ENCODE measurements at places on chromosomes 6 and 20.
A peak's percentile ranks its signal among the peaks of the same experiment; 100 is the strongest.

GRCh38 chr6:117817499-117817898 is 89.6 kb upstream of the SLC35F1 start:
- DNase-seq = no peak

DNA sequence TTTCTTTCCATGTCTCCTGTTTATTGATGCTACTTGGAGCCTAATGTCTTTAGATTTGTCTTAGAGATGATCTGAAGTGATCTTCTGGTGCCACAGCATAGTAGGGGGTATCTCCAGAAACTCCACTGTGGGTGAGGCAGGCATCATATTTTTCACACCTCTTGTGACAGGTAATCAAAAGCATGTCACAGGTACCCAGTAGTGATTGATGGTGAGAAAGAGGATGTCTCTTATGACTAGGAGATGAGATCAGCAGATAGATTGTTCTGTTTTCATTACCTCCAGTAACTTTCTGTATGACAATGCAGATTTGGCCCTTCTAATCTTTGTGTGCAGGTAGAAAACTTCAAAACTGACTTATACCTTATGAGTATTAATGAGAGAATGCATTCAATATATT is 13.5 kb downstream of the NCOA7 start:
- no peak for DNase-seq

GRCh38 chr6:7313505-7314165 is 636 bp upstream of the SSR1 start:
- no peak for DNase-seq

DNA sequence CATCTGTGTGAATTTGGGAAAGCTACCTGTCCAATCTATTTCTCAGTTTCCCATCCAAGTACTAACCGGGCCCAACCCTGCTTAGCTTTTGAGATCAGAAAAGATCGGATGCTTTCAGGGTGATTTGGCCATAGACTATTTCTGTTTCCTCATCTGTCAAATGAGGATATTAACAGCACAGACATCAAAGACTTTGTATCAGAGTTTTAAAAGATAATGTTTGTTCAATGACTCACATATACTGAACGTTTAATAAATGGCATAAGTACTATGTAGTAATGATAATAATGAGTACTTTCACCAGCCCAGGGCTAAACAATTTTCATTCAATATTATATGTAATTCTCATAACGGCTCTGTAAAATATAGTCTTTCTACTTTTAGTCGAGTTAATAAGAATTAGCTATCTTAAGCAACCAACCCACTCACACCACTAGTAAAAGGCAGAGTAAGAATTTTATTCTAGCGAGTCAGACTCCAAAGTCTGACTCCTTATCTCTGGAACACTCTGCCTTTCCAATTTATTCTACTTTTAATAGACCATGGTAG is 216.5 kb downstream of the ARHGAP18 start:
- peak; percentile 18 for DNase-seq

- DNase-seq = no peak
Measured at GRCh38 chr20:20606050-20606449, 106.4 kb downstream of the RALGAPA2 start.

DNA sequence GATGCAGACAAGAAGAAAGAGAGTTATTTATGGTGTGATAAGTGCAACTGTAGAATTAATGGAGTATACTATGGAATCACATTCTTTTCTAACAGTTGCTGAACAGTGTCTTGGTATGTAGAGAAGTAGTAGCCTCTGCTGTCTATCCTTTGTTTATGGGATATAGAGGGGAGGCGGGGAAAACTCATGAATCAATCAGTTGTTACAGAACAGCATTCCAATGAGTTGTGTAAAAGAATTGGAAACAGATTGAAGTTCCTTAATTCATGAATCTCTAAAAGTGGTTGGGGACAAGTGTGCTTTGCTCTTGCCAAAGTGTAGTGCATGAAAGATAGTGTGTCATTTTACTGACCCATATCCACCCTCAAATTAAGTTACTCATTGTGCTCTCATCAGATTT is 77.7 kb downstream of the FLRT3 start:
- DNase-seq = no peak

- DNase-seq = no peak
Measured at GRCh38 chr20:2752567-2753460, 47.6 kb downstream of the CPXM1 start.

DNA sequence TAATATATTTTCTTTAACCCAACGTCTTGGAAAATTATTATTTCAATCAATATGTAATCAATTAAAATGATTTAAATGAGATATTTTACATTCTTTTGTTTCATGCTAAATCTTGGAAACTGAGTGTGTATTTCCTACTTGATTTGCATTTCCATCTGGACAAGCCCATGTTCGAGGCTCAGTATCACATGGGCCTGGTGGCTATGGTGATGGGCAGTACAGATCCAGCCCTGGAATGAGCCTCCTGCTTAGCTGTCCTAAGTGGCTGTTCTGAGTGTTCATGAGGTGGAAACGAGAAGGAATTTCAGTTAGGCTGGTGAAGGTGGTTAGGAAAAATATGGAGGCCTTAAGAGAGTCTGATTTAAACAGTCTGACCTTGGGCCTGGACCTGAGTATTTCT is 73.0 kb upstream of the ATXN1 start:
- no peak for DNase-seq

DNA sequence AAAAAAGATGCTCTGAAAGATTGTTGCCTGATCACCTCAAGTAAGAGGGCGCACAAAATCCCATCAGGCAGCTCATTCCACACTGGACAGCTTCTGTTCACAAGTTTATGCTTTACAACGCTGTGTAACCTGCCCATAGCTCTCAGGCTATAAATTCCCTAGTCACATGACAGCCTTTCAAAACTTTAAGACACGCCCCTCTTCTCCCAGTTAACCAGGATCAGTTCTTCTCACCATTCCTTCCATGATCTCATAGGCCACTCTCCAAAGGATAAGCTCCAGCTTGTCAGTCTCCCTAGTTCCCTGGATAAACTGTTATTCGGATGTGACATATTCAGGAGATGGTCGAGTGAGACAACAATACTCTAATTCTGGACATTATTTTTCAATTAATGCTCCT is 15.0 kb downstream of the ADNP start:
- peak; percentile 68 for DNase-seq
